HCT116 (cell line): ENCODE measurements at places on chromosomes 6 and 20.

DNA sequence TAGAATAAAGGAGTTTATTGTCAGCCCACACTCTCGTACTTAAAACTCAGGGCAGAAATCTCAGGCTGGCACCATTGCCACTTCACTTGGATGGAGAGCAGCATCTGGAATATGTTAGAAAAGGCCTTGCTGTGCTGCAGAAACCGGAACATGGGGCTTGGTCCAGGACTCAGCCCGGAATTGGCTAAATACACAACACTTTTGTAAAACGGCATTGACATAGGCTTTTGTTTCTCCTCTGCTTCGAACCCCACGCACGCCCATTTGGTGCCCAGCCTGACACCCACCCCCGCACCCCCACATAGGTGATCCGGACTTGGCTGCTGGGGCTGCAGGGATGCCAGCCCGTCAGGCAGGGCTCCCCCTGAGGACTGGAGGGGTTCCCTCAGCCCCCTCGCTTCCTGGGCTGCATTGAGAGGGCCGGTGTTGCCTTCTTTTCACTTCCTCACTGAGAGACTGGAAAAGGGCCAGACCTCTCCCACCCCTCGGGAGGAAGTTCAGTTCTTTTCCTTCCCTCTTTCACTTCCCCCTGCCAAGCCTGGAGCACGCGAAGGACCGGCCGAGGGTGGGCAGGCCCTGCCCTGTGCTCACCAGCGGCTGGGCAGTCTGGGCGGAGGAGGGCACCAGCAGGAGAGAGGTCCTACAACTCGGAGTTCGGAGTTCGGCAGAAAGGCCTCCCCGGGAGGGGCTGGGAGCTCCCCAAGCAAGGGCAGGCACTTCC, 17.9 kb upstream of the CST3 start:
- no peak for DNase-seq
- H3K4me3 ChIP-seq: no peak overlapping the region
- no peaks in the 10 kb centered on the region for H3K36me3 ChIP-seq
- no peaks in the 10 kb centered on the region for H3K4me1 ChIP-seq
- H3K27me3 ChIP-seq: no peaks in the 10 kb centered on the region

DNA sequence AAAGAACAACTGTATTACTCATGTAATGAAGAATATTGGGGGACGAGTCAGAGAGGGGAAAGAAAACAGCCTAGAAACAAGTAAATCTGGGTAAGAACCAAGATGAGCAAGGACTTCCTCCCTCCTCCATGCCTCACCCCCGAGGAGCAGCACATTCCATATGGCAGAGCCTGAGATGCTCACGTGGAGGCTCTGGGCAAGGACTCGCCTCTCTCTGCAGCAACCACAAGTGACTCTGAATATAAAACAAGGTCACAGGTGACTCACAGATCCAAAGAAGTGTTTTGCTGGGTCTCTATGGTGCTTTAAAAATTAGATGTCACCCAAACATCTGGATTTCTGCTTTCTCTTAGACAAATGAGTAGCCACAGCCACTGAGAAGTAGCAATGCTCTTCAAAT, 453.0 kb upstream of the SULF2 start:
- DNase-seq: no peak
- H3K27me3 ChIP-seq: 0 out of 2 replicates have a peak, but pooled peaks cover 8% of the 10 kb centered on the region
- no peaks in the 10 kb centered on the region for H3K36me3 ChIP-seq
- no peak overlapping the region for H3K4me3 ChIP-seq
- H3K4me1 ChIP-seq: no peaks in the 10 kb centered on the region

DNA sequence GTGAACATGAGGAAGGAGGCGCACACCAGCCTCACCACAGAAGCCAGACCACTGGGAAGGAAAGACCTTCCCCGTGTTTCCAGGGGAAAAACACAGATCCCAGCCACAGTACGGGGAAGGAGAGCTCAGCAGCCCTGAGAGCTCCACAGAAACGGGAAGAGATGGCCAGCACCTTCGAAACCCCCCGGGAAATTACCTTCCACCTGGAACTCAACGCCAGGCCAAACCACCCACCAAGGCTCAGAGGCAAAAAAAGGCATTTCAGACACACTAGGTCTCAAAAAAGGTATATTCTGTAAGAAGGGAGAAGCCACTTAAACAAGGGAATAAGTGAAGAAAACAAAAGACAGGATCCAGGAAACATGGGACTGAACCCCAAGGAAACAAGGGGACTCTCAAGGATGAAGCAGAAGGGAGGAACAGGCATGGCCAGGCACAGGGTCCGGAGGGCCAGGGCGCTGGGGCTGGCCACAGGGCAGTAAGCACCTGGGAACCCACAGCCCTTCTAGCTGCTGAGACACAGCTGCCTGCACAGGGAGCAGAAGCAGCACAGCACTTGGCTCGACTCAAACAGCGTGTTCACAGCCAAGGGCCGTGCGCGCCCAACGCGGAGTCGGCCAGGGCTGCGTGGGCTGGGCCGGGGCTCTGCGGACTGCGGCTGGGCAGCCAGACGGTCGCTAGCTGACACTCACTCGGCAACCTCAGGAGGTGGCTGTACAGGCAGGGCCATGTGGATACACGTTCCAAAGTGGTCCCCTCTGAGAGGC, 44.6 kb downstream of the TAF4 start:
- no peak for DNase-seq
- no peak overlapping the region for H3K27ac ChIP-seq
- no peaks in the 10 kb centered on the region for H3K27me3 ChIP-seq
- no peak overlapping the region for H3K4me3 ChIP-seq
- no peaks in the 10 kb centered on the region for H3K36me3 ChIP-seq

DNA sequence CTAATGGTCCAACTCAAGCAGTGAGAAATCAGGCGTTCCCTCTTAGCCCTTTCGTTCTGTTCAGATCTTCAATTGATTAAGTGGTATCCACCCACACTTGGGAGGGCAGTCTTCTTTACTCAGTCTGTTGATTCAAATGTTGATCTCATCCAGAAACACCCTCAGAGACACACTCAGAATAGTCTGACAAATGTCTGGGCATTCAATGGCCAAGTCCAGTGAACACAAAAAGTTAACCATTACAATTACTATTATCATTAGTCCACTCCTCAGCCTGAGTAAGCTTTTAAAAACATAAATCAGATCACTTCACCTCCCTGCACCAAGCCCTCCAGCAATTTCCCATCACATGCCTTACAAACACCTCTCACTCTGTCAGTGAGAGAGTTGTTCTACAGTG, 423.2 kb downstream of the RFPL4B start:
- H3K4me3 ChIP-seq: no peak overlapping the region
- no peak overlapping the region for H3K27ac ChIP-seq
- no peaks in the 10 kb centered on the region for H3K36me3 ChIP-seq
- H3K4me1 ChIP-seq: no peaks in the 10 kb centered on the region
- no peak for DNase-seq

DNA sequence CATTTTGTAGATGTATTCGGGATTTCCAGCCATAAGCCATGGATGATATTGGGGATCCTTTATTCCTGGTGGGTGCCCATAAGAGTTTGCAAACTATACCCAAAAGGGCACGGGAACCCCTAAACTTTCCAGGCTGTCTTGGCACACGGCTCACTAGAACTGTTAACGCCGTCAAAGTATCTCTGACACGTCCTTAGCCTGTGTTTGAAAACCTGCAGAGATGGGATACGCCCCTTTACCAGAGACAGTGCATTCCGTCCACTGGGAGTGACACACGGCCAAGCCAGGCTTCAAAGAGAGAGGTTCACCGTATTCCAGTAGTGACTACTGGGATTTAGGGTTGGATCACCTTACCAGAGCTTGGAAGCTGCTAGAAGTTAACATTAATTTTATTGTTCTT, 95.0 kb downstream of the THBS2 start:
- no peak for DNase-seq
- peaks cover 17% of the 10 kb centered on the region for H3K4me1 ChIP-seq
- H3K36me3 ChIP-seq: no peaks in the 10 kb centered on the region
- no peaks in the 10 kb centered on the region for H3K27me3 ChIP-seq
- H3K27ac ChIP-seq: no peak overlapping the region
- H3K4me3 ChIP-seq: no peak overlapping the region

GRCh38 chr6:132865829-132866228, 51.5 kb downstream of the RPS12 start:
- H3K4me1 ChIP-seq: no peaks in the 10 kb centered on the region
- no peak for DNase-seq
- no peaks in the 10 kb centered on the region for H3K27me3 ChIP-seq

GRCh38 chr6:81938014-81938856, 185.8 kb upstream of the TENT5A start:
- no peak overlapping the region for H3K27ac ChIP-seq
- DNase-seq: peak; percentile 96
- no peaks in the 10 kb centered on the region for H3K36me3 ChIP-seq
